ENCODE measurements at places on chromosomes 2 and 18.
A peak's percentile ranks its signal among the peaks of the same experiment; 100 is the strongest.

DNA sequence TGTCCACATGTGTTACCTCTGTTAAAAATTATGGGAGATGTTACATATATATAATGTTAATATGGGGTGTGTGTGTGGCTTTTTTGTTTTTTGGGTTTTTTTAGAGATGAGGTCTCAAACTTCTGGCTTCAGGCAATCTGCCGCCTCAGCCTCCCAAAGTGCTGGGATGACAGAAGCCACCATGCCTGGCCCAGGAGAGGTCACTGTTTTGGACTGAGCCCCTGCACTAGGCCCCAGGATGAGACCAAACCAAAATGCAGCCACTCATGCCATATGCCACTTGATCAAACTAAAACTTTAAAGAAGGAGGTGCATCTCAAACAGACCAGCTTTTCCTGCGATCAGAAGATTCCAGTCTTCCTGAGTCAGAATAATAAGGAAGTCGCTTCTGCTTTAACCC lies 2.5 kb downstream of the ADI1 start:
- no peak for DNase-seq

DNA sequence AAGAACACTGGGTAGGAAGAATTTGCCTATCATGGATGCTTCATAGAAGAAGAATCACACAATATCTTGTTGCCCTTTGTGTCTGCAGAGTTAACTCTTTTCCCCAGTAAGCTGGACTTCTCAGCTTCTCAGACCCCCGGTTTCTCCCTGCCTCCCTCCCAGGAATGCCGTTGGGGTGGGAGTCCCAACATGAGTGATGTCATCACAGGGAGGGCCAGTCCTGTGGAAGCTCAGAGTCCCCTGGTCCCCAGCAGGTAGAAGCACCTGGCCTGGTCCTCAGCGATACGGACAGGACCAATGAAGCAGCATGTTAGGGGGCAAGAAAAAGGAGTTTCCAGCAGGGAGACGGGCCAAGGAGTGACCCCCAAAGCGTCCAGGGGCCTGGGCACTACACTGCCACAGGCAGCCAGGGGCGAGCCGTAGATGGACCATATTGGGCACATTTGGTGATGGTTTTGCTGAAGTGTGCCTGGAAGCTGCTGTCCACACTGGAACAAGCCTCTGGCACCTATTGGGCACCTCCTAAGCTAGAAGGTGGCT lies 235.9 kb upstream of the SMAD2 start:
- DNase-seq: no peak

DNA sequence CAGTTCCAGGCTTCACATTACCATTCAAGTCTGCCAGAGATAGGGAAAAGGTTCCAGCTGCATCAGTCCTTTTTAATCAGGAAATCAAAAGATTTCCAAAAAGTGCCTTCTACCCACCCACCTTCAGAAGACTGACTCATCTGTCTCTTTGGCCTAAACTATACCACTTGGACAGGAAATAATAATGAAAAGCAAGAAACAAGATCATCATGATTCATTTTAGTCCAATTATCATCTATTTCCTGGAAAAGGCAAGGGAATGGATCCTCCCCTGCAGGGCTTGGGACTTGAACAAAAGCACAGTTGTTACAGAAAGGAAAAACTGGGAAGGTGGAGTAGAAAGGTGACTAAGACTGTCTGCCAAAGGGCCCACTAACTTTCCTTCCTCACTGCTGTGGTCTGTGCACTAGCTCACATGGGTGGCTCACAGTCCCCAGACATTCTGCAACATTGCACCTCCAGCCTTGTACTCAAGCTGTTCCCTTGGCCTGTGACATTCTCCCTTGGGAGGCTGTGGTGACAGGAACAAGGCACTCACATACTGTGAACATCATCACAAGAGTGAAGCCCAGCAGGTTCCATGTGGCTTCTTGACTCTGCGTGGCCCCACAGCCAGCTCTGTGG lies 75.3 kb downstream of the VSNL1 start:
- DNase-seq: no peak

GRCh38 chr18:75962036-75962572 lies 532.9 kb downstream of the ZNF516 start:
- DNase-seq: no peak

- no peak for DNase-seq
Observed at GRCh38 chr2:201484805-201485204, 33.3 kb downstream of the STRADB start.

GRCh38 chr2:63667132-63667700 lies 78.5 kb downstream of the MDH1 start:
- DNase-seq: no peak

GRCh38 chr2:195652911-195653310 lies 4.1 kb upstream of the SLC39A10 start:
- no peak for DNase-seq

DNA sequence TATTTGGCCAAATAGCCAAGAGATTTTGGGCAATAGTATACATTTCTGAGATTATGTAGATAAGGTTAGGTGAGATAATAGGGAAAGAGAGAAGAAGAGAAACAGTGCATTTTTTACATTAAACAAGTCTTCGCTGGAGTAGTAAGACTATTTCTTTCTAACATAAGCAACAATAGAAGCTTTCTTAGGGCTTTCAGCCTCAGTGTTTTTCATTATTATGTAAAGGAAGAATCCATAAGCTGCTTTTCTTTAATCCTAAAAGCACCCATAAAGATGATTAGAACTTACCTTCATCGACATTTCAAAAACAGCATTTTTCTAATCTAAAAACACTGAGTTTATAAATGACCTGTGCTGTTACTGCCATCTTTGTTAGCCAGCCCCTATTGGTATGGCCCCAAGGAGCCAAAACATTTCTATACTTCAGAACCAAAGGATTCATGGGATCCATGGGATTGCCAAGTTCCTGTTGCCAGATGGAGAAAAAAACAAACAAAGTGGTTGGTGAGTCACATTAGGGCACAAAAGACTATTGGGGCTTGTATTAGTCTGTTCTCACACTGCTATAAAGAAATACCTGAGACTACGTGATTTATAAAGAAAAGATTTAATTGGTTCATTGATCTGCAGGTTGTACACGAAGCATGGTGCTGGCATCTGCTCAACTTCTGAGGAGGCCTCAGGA lies 88.2 kb downstream of the SCG2 start:
- no peak for DNase-seq

GRCh38 chr2:45168711-45169338 lies 159.6 kb upstream of the SIX2 start:
- DNase-seq: no peak

DNA sequence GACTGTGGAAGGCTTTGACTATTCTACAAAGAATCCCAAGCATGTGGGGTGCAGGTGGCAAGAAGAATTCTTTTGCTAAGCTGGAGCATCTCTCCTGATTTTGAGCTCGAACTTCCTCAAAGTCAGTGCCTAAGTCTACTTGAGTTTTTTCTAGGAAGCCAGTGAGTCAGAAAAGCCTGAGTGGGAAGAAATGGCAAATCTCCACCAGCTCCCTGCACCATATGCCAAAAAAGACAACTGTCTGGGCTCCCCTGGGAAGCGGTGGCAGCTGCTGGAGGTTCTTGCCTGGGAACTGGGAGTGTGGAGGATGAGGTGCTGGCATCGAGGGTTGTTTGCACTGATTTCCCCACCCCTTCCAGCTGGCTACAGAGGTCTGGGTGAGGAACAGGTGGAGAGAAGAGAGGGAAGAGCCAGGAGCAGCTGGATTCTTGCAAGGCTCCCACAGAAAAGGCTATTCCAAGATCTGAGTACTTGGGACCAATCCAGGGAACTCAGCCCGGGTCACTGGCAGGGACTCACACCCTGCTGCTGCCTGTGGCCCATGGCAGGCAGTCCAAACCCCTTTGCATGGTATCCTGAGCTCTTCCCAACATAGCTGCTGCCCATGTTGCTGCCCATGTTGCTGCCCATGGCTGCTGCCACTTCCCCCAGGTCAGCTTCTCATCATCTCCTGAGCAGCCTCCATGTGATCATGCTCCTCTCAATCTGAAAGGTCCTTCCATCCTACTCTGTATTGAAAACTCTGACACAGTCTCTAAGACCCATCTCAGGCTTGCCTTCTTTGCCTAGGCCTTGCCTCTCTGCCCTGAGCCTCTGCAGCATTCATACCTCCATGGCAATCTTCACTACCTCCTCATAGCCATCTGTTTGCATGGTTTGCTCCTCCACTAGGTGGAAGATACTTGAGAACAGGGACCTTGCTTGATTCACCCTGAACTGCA lies 128.3 kb upstream of the SPATS2L start:
- no peak for DNase-seq

DNA sequence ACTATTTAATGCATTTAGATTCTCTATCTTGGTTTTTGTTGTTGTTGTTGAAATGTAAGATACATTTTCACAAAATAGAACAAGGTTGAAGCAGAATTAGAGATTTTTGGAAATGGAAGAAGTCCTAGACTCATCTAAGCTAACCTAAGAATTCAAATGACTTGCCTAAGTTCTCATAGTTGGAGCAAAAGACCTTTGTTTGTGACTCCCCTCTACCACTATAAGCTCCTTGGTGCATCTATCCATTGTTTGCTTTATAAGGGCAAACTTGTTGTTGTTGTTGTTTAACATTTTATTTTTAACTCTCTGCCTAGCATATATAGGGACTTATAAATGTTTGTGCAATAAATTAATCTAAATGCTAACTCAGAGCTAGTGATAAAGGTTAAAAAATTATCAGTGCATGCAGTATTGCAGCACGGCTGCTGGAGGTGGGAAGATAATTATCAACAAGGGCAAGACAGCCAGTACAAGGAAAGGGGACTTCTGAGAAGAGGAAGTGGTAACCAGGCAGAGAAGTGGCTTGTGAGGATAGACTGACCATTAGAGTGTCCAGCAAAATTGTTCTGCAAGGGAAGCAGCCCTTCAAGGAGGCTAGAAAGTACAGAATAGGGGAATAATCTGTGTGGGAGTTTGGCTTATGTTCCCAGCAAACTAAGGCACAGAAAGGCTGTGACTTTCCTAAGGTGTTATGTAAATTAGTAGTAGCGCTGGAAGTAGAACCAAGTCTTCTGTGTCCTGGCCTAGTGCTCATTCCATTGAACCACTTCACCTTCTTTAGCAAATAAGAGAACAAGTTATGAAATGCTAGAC lies 38.1 kb upstream of the ACYP2 start:
- no peak for DNase-seq

- no peak for DNase-seq
Observed at GRCh38 chr18:79779700-79780190, 18.0 kb upstream of the KCNG2 start.

- DNase-seq: no peak
Observed at GRCh38 chr2:109141006-109141600, 12.1 kb downstream of the SH3RF3 start.

GRCh38 chr2:234377761-234378391 lies 119.0 kb downstream of the ARL4C start:
- DNase-seq: no peak

DNA sequence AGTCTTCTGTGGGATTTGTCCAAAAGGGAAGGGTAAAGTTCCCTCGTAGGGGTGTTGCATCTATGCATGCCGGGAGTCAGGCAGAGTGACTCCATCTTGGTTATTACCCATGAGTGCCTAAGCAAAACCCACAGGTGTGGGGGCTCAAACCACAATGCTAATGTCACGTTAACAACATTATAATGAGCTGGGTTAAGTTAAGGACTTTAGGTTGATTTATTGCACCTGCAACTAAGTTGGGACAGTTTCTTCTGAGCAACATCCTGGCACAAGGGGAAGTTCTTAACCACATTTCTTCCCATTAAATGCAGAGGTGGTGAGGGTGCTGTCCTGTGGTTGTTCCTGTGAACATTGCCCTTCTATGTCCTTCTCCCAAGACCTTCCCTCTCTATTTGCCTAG lies 1596.8 kb upstream of the SLC39A10 start:
- peak; percentile 1 for DNase-seq

- DNase-seq: no peak
Observed at GRCh38 chr2:216589791-216590190, 43.4 kb upstream of the IGFBP2 start.

GRCh38 chr2:88209521-88210131 lies 39.5 kb downstream of the THNSL2 start:
- DNase-seq: no peak

GRCh38 chr2:64750001-64750816 lies 96.5 kb upstream of the SERTAD2 start:
- DNase-seq: no peak

GRCh38 chr2:147927053-147927588 lies 82.3 kb downstream of the ACVR2A start:
- DNase-seq: no peak

DNA sequence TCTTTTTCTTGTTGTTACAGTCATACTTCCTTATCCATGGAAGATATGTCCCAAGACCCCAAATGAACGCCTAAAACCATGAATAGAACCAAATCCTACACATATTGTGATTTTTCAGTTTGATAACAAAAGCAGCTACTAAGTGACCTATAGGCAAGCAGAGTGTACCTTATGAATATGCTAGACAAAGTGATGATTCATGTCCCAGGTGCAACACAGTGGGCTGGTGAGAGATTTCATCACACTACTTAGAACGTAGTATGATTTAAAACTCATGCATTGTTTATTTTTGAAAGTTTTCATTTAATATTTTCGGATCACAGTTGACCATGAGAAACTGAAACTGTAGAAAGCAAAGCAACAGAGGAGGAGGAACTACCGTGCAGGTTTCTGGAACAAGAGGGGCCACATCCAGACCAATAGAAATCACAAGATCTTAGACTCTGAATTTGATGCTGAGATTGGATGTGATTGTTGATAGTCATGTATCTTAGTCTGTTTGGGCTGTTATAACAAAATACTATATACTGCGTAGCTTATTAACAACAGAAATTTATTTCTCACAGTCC lies 470.8 kb upstream of the VRK2 start:
- no peak for DNase-seq

- DNase-seq: no peak
Observed at GRCh38 chr18:58476022-58476421, 152.9 kb downstream of the ALPK2 start.

- peak; percentile 32 for DNase-seq
Observed at GRCh38 chr18:11387880-11388279, 221.5 kb upstream of the SLC35G4 start.

- no peak for DNase-seq
Observed at GRCh38 chr2:86492048-86492453, 50.9 kb downstream of the KDM3A start.

DNA sequence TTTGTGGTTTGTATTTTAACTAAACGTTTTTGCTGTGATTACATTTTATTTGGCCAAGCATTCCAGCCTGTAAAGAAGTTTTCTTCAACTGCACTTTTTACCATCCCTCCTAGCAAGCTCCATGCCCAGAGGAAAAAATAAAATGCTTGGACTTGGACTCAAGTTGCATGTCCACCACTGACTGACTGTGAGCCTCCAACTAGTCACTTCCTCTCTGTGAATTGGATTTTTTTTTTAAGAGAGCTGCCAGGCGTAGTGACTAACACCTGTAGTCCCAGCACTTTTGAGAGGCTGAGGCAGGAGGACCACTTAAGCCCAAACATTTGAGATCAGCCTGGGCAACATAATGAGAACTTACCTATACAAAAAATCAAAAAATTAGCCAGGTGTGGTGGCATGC lies 1185.2 kb upstream of the PIK3C3 start:
- no peak for DNase-seq

DNA sequence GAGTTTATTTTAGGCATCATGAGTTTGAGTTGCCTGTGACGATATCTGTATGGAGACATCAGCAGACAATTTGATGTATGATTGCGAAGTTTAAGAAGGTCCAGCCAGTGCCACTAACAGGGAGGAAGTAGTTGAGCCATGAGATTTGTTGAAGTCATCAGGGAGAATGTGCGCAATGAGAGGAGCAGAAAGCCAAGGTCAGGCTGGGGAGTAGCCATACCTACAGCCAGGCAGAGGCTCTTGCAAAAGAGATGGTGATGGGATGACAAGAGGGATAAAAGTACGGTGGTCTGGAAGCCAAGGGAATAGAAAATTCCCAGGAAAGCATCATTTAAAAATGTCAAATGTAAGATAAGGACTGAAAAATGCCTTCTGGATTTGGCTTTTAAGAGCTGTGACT lies 51.2 kb downstream of the LIMS1 start:
- DNase-seq: no peak

GRCh38 chr2:232335859-232336215 lies 42.7 kb upstream of the ALPP start:
- DNase-seq: no peak

Data from Jurkat, Clone E6-1 (cell line).